ENCODE measurements at places on chromosomes 5 and 9.

GRCh38 chr9:5321058-5321457 is 16.5 kb upstream of the RLN2 start:
- peak; percentile 2 for DNase-seq

DNA sequence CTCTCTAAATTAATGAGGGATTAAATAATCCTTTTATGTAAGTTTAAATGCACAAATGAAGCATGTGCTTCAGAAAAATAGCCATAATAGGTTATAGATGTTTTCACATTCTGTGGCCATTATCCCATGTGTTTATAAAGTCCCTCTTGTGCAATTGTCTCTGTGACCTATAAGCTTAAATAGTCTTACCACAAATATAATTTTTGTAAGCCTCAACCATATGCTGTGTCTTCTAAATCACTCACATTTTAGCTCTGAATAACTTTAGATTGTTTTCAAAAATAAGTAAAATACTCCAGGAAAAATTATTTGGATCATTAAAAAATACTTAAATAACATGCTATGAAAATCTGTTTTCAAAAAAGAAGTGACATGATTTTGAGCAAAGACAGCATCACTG is 1894.7 kb downstream of the MAT2B start:
- no peak for DNase-seq

- no peak for DNase-seq
These were observed 390.7 kb upstream of the PCSK5 start for GRCh38 chr9:75499812-75500211.

DNA sequence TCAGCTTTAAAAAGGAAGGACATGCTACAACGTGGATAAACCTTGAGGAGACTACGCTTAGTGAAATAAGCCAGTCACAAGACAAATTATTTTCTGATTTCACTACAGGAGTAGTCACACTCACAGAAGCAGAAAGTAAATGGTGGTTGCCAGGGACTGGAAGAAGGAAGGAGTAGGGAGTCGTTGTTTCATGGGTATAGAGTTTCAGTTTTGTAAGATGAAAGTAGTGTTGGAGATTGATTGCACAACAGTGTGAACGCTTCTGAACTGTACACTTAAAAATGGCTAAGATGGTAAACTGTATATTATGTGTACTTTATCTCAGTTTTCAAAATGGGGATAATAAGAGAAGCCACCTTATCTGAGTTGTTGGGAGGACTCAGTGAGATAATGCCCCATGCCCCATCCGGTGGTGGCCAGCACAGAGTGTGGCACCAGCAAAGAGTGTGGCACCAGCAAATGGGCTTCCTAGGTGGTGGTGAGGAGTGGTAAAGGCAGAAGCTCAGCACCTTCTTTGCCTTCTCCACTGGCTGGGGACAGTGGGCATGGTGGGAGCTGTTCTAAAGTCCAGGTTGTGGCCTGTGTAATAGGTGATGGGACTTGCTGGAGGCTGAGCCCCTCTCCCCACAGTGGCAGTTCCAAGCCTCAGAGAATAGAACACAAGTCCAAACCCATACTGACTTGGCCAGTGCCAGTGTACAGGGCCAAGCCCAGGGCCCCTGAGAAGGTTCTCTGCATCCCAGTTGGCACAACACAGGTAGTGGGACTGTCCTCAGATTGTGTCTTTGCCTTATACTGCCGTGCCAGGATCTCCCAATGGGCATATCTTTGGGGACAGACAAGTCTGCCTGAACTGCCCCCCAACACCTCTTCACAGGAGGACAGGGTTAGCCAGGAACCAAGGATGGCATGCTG is 4.4 kb downstream of the SLC22A4 start:
- no peak for DNase-seq

- DNase-seq: peak; percentile 93
These were observed 579.7 kb upstream of the ZNF608 start for GRCh38 chr5:125326150-125326510.

GRCh38 chr5:66149950-66150349 is 5.8 kb downstream of the SREK1 start:
- DNase-seq: peak; percentile 10

GRCh38 chr5:147452165-147452811 is 57.6 kb downstream of the DPYSL3 start:
- no peak for DNase-seq

DNA sequence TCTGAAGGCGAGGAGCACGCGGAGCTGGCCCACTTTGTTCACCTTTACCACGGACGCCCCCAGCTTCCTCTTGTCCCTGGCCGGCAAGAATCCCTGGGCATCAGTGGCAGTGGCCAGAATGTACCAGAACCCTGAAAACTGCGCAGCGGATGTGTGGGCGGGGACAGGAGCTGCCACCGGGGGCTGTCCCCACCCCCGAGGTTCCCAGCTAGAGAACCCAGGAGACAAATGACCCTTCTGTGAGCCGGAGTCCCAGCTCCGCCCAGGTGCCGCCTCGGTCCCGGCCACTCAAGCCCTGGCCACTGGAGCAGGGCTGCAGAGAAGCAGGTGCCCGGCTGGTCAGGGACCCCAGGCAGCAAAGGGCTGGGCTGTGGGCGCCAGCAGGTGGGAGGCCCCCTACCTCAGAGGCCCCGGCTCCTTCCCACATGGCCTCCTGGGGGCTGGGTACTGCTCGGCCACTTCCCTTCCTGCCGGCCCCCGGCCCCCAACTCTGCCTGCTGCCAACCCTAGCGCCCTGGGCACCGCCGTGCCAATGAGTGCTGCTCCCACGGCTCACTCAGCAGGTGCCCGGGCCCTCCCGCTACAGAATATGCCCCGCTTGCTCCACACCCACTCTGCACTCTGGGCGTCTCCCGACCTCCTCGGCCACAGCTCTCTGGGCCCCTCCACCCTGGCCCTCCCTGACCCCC is 713 bp downstream of the LCN10 start:
- DNase-seq: no peak

GRCh38 chr5:16578474-16578883 is 38.3 kb downstream of the RETREG1 start:
- DNase-seq: no peak

DNA sequence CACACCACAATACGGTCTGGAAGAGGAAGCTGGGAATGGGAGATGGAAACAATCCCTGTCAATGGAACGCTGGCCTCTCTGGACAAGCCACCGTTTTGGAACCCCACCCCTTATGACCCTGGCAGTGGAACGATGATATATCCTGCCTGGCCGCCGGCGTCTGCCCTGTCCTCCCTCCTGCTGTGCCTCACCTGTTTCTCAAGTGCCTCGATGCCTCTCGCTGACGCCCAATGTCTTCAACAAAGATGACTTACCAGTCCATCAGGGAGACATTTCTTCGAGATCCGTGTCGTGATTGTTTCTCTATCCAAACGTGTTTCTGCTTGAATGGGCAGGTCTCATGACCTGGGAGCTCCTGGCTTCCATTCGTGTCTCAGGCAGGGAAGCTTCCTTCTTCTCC is 476.5 kb downstream of the SPATA31A7 start:
- DNase-seq: no peak

DNA sequence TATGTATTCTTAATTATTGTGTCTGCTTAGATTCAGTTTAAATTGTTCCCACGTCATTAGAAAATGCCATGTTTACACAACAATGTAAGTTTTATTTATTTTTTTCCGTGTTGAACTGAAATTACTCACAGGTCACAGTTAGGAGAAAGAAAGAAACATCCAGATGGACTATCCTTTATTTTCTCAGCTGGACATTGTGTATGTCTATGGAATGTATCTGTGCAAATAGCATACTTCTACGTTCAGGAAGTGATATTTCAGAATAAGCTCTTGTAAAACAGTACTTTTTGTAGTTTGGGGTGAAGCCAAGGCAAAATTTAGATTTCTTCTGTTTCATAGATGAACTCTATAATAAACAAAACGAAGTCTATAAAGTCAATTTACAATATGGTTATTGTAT is 249.0 kb upstream of the ZNF608 start:
- peak; percentile 28 for DNase-seq

GRCh38 chr5:135447298-135447929 is at the start of gene DCANP1:
TSS of gene DCANP1 (minus strand) at chr5:135447348. CDS start at chr5:135447108, 240 bp downstream.
- DNase-seq: no peak

- DNase-seq: no peak
These were observed 225.6 kb downstream of the ARHGEF28 start for GRCh38 chr5:73851471-73852181.

- no peak for DNase-seq
These were observed 74.1 kb downstream of the SLF1 start for GRCh38 chr5:94692581-94692980.

DNA sequence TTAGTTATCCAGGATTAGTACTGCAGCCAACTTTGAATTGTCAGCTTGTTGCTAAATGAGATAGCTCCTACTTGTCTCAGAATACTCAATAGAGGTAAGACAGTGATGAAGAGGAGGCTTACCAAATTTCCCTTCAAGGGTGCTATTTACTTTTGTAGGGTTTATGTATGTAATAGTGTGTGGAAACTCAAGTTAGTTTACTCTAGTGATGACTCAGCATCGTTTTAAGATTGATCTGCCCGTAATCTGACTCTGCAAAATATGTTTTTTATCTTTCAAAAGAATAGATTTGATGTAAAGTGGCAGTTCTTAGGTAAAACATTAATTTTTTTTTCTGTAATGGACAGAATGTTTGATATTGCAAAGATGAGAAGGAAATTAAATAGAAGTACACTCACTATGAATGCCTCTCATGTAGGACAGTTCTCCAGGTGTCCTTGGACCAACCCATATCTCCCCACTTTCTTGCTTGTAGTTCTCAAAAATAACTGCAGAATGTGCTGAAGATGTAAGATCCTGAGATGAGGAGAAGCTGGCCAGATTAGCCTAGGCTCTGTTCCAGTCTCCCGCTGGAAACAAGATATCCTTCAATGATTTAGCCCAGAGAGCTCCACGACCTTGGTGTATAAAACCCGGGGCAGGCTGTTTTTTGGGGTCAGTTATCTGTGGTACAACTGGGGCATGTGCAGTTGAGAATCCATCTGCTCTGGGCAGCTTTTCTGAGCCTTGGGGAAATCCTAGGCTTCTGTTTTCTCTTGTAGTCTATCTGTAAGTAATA is 24.4 kb upstream of the MROH2B start:
- no peak for DNase-seq

- DNase-seq: peak; percentile 100
These were observed 18.0 kb downstream of the ATOX1 start for GRCh38 chr5:151740336-151740942.

DNA sequence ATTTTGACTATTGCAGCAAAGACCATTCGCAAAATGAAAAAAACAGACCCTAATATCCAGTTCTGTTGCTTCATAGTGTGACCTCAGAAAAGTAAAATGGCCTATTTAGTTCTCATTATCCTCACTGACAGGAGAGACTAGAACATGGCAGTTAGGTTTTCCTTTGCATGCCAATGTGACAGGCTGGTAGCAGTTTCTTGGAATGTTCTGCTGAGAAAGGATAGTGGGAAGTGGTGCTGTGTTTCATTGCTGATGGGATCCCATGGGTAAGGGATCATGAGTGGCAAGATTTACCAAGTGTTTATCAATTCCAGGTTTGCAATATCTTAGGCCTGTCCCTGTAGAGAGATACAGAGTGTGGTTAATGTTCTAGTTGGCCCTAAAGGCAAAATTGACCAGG is 88.5 kb downstream of the ACER2 start:
- DNase-seq: no peak

DNA sequence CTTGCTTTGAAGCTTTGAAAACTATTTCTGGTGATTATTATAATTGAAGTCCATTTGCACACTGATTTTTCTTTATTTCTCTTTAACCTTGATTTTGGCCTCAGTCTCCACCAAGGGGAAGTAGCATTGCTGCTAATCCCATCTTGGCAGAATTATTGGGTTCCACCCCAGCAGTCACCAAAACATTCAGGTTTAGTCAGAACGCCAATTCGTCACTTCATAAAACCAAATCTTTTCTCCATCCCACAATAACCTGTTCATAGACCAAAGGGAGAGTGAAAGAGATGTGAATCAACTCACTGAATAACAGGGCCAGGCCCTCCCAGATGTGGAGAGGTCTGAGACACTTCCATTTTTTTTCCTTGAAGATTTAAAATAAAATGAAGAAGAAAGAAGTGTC is 95.1 kb upstream of the VCAN start:
- DNase-seq: no peak

DNA sequence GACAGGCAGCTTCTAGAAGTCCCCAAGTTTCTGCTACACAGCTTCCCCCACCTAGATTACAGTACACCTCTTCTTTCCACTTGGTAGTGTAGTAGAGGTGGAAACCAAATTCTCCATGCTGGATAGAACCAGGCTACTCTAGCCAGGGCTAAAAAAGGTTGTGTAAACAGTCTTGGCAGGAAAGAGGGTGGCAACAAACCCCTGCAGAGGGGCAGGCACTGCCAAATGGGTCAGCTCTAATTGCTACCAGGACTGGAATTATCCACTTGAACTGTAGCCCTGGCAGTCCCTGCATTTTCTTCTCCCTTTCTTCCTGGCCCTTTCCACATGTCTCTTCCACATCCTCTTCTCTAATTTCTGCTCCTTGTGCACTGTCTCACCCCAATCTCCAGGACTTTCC is 24.8 kb downstream of the RANBP3L start:
- DNase-seq: no peak

- peak; percentile 74 for DNase-seq
These were observed 263.9 kb downstream of the CHSY3 start for GRCh38 chr5:130168211-130168610.

DNA sequence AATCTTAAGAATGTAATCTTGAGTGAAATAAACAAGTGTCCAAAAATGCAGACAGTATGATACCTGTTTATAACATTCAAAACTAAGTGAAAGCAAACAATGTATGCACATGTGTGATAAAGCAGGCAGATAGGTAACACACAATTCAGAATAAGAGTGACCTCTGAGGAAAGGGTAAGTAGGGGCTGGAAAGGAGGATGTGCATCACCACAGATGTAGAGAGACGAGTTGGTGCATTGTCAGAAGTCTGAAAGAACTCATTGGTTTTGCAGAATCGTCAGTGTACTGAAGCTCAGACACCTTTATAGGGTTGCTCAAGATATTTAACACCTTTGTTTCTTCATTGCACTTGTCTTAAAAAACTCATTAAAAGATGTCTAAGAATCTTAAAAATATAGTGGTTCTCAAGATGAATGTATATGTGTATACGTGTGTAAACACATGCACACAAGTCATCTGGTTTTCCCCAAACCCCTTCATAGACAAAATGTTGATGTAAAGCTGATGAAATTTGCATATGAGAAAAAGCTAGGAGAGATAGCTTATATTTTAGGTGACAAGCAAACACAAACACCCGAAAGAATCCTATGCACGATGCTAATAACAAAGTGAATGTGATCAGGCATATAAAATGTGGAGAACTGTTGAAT is 197.6 kb upstream of the MEF2C start:
- no peak for DNase-seq

GRCh38 chr5:56552612-56553268 is 262.6 kb upstream of the MAP3K1 start:
- DNase-seq: peak; percentile 63

GRCh38 chr5:1016036-1016435 is 7.4 kb downstream of the NKD2 start:
- DNase-seq: no peak

DNA sequence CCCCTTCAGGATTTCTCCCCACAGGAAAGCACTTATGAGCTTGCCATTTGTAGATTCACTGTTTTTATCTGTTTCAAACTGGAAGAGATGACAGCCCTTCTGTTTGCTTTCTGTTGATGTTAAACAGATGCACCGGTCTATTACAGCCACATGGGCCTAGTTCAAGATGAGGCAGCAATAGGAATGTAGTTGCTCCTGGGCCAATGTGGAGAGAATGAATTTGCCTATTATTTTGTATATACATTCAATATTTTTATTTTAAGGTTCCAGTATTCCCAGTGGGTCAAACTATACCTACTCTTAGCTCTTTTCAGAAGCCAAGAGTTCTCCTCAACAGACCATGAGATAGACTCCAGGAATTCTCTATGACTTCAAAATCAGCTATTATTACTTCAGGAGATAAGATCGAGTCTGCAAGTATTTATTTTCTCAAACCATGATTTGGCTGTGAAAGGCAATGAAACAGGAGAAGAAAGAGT is 461.6 kb downstream of the RASEF start:
- peak; percentile 69 for DNase-seq

Measured in fibroblast of upper back skin (primary cell).